ENCODE measurements at places on chromosomes 2 and 18.

DNA sequence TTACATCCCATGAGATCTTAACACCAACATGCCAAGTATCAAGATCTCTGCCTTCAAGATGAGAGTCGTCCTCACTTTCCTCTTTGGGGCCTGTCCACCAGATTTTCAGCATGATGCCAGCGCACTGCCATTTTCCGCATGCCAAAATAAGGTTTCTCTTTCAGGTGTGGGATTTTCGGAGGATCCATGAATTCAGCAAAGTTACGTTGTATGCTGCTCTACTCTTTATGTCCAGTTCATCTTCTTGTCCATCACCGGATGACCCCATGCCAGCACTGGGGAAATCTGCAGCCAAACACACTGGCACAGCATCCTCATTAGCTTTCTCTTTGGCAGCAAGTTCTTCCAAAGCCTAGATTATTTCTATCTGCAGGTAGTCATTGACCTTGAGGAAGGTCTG is 4.9 kb upstream of the HAAO start:
- DNase-seq, result no peak

- DNase-seq, result no peak
Observed at GRCh38 chr18:39969803-39970494, 1985.1 kb upstream of the PIK3C3 start.

- DNase-seq, result no peak
Observed at GRCh38 chr2:177394594-177394973, 2.0 kb downstream of the AGPS start.

DNA sequence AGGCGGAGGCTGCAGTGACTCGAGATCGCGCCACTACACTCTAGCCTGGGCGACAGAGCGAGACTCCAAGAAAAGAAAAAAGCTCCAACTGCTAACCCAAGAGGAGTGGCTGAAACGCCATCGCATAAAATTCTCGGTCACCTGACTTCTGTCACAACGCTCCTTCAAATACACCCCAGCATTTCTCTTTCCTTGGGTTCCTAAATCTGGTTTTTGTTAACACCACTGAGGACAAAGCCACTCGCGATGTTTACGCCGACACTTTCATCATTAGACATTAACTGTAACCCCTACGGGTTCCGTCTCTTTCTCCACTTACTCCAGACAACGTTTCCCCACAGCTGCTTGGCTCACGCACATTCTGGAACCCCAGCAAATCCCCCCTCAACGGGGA is 679 bp downstream of the CLK1 start:
- no peak for DNase-seq

- DNase-seq, result no peak
Observed at GRCh38 chr2:163667064-163667887, 68.5 kb downstream of the FIGN start.

GRCh38 chr2:9273486-9274130 is 67.0 kb downstream of the ASAP2 start:
- no peak for DNase-seq

Data from anterior cingulate cortex (tissue), 58 donors.